HepG2 (cell line): ENCODE measurements at places on chromosomes 4 and X. TPM values are rescaled to one million over a fixed set of nuclear protein-coding genes. Genes with fewer than 3 reads are reported as not detected.
A peak's percentile ranks its signal among the peaks of the same experiment; 100 is the strongest.

DNA sequence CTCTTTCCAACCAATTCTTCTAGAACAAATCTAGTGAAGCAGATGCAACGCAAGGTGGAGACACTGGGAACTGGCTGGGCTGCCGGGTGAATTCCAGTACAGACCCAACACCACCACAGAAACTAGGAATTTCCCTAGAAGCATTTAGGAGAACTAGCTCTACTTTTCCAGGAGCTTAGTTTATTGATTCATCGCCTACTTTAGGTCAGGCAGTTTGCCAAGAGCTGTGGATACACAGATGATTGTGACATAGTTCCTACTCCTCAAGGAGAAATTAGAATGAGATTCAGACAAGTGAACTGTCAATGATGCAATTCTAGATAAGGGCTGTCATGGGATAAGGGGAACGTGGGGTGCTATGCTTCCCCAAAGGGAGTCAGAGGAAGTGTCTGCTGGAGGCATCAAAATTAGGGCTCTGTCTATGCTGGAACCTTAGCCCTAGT, 350.0 kb downstream of the CAMK2D start:
- DNase-seq, result peak; percentile 15

The HOPX gene
- total RNA-seq, result not detected in 2 replicates

The RXFP1 gene
- not detected in 2 replicates for total RNA-seq

The FDCSP gene
- not detected in 2 replicates for total RNA-seq

The SYNPO2 gene
- total RNA-seq, result 0.04 TPM in 1 of 2 replicates, not detected in the other

The DGKK gene
- 24.0 and 43.2 TPM in 2 replicates for total RNA-seq

The NLRP2B gene
- not detected in 2 replicates for total RNA-seq

DNA sequence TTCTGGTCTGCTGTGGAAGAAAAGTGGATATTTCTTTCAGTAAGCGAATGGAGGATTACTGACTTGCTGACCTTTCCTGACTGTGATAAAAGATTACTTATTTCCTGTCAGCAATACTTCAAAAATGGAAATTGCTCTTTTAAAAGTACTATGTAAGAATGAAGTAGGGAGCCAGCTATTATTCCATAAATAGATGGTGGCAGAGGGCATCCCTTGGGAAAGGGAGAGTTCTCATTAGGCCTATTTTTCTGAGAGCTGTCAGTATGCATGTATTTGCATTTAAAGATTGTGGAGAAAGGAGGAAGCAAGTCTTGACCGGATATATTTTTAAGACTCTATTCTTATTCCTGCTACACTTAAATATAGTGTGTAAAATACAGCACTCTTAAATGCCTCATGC, 37.2 kb downstream of the TMEM47 start:
- DNase-seq, result no peak
